ENCODE measurements at places on chromosomes 4 and X.

DNA sequence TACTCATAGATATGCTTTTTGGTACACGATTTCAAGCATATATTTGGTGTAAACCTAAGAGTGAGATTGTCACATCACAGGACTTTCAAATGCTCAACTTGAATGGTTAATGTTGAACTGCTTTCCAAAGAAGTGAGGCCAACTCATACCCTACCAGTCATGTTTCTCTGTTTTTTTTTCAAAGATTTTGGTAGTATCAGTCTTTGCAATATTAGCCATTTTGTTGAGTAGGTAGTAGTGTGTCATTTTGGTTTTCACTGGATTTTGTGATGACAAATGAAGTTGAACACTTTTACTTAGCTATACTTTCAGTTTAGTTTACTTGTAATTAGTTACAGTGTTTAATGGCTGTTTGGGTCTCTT is 12.5 kb upstream of the HS3ST1 start:
- no peak for DNase-seq

- DNase-seq: no peak
These were observed 19.3 kb downstream of the DDIT4L start for GRCh38 chr4:100170986-100171385.

DNA sequence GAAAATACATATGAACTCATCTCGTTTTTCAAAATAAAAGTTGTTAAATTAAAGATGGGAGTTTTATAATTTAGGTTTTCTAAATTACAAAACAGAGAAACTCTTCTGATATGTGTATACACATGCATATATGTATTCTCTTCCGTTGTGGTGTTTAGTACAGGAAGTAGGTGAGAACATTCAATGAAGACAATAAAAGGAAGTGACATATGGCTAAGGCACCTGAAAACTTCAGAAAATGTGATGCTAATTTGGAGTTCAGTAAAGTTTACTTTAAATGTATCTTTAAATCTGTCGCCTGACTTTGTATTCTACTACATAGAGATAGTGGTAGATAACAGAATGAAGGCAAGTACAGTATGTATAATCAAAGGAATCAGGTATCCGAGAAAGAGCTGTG is 33.5 kb upstream of the ITM2A start:
- DNase-seq: no peak

DNA sequence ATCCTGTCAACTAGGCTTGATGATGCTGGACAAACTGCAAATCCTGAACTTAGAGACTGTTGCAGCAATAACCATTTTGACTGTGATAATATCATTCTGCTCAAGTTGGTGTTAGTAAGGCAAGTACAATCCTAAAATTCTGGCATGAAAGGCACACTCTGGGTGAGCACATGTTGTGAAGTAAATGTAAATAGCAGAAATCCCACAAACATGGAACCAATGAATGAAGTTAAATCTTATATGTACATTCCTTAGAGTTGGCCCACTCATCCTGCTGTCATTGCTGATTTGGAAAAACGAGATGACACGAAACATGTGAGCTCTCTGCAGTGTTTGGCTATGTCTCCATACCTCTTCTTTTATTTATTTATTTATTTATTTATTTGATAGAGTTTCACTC is 21.0 kb downstream of the RBM47 start:
- no peak for DNase-seq
